Thyroid gland (tissue), 4 donors: ENCODE measurements at places on chromosomes 6 and 20. TPM values are rescaled to one million over a fixed set of nuclear protein-coding genes. Genes with fewer than 3 reads are reported as not detected.
A peak's percentile ranks its signal among the peaks of the same experiment; 100 is the strongest.

ARHGAP18 gene
- total RNA-seq, result 29.8 TPM

DPPA5 gene
- not detected for total RNA-seq

LST1 gene
- not detected for total RNA-seq

DNA sequence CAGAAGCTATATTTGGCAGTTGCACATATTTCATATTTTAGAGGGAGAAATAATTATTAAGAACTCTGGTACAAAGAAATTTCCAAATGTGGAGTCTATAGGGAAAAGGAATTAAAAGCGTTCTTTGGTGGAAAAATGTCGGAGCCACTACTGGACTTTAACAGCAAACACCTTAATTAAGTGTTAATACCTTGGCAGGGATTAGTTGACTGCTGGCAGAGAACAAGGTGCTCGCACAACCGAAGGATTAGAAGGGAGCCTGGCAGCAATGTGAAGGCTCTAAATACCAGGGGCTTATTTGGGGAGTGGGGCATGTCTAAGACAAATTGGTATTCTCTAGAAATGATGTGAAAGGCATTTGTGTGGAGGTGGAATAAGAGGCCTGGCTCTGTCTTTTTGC, 98.9 kb downstream of the PAK5 start:
- no peaks in the 10 kb centered on the region for H3K4me1 ChIP-seq
- H3K27me3 ChIP-seq, result no peaks in the 10 kb centered on the region
- H3K4me3 ChIP-seq, result no peak overlapping the region

DNA sequence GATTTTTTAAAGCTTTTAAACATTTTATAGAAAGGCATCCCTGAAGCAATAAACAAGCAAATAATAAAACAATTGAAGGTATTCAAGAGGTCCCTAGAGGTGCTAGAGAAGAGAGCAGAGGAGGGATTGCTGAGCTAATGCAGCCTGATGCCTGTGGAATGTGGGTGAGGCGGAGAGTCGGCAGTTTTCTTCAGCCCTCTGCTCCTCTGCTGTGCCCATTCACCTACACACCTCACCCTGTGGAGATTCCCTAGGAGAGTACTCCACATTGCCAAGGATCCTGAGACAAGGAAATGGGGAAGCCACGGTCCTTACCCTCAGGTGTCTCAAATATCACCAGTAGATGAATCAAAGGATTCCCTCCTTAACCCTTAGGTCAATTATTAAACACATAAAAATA, 199.8 kb upstream of the POU3F2 start:
- no peak for DNase-seq
- H3K27ac ChIP-seq, result no peak overlapping the region
- no peaks in the 10 kb centered on the region for H3K36me3 ChIP-seq
- no peak overlapping the region for H3K4me3 ChIP-seq
- no peaks in the 10 kb centered on the region for H3K4me1 ChIP-seq

- H3K27me3 ChIP-seq, result no peaks in the 10 kb centered on the region
- no peak for DNase-seq
- H3K4me1 ChIP-seq, result peaks cover 26% of the 10 kb centered on the region
- peak overlapping the region; percentile 88 for H3K27ac ChIP-seq
- peaks cover 7% of the 10 kb centered on the region for H3K36me3 ChIP-seq
These were observed 1.7 kb upstream of the PIM1 start for GRCh38 chr6:37168163-37168758.

DNA sequence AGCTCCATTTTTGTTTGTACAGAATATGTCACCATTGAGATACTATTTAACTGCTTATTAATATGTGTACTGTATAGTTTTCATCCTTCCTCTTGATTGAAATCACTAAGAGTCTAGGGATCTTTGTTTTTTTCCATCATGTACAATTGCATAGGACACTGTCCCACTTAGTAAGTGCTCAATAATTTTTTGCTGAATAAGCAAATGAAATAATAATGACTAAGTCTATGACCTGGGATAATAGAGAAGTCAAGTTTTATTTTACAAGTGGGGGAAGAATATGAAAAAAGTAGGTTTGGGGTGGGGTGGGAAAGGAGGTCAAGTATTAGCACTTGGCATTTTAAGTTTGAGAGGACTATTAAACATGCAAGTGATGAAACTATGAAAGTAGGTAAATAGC, 4.5 kb upstream of the EYS start:
- no peak for DNase-seq
- H3K4me3 ChIP-seq, result no peak overlapping the region
- no peaks in the 10 kb centered on the region for H3K4me1 ChIP-seq
- H3K27ac ChIP-seq, result no peak overlapping the region
